ENCODE measurements at places on chromosomes 2 and 18.

DNA sequence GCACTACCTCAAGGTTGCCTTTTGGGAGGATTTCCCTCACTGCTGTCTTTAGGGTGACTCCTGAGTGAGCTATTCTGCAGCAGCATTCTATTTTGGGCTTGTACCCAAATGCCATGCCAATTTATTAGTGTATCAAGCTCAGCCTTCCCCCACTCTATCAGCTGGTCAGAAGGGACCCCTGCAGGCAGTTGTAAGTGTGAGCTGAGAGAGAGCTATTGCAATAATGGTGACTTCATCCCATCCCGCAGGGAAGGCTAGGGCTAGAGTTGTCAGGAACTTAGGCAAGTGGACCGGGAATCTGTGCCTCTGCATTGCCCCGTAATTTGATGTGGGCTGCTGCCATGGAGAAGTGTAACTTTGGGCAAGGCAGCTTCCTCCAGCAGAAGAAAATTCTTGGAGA lies 1.8 kb upstream of the CRYGB start:
- no peak for DNase-seq

GRCh38 chr2:11377928-11378545 lies 33.6 kb upstream of the ROCK2 start:
- DNase-seq: no peak

GRCh38 chr2:74763962-74764428 lies 69.9 kb upstream of the HK2 start:
- DNase-seq: no peak

GRCh38 chr2:105990624-105991023 lies 203.5 kb downstream of the UXS1 start:
- DNase-seq: no peak

DNA sequence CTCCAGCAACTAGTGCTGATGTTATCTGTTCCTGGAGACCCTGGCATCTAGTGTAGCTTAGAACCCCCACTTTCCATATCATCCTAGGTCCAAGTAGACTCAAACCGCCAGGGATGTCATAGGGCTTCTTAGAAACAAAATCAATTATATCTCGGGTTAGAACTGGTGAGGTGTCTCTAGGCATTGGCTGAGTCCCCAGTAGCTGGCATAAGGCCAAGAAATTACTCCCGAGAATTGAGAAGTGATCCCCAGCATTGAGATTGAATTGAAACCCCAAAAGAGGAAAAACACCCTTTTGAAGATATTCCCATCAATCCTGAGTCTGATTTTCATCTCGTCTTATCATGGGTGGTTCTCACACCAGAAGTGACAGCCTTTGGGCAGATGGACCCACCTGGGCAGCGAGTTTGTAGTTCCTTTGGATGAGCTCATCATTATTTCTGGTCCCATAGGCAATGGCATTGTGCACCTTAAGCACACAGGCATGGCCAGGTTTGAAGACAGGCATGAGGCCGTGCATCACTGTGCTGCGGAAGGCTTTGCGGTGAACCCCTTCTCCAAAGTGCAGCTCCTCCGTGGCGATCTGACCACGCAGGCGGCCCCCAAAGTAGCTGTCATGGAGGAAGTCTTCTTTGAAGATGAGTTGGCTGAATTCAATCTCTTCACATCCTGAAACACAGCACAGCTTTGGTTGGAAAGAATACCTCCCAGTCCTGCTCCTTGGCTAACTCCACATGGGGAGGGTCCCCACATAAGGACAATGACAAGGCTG lies 112.2 kb downstream of the ALPK2 start:
- DNase-seq: no peak

DNA sequence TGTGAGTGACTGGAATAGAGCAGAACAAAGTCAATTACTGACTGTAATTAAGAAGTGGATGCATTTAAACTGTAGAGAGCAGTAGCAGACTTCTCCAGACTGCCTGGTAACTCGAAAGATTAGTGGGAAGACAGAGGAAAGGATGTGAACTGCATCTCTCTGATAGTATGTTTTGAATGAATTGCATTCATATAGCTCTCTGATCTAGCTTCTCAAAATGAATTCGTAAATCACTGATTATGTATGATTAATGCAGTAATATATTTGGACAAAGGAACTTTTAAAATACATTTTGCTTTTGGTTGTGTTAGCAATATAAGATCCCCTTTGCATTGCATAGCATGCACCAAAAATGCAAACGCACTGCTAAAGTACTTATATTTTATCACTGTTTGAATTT lies 304.0 kb downstream of the ARHGAP15 start:
- DNase-seq: no peak

GRCh38 chr2:233672886-233673285 lies 1.2 kb downstream of the UGT1A9 start:
- no peak for DNase-seq

GRCh38 chr2:235990344-235990743 lies 177.8 kb downstream of the GBX2 start:
- no peak for DNase-seq

GRCh38 chr2:14693874-14694273 lies 61.4 kb downstream of the LRATD1 start:
- DNase-seq: no peak

DNA sequence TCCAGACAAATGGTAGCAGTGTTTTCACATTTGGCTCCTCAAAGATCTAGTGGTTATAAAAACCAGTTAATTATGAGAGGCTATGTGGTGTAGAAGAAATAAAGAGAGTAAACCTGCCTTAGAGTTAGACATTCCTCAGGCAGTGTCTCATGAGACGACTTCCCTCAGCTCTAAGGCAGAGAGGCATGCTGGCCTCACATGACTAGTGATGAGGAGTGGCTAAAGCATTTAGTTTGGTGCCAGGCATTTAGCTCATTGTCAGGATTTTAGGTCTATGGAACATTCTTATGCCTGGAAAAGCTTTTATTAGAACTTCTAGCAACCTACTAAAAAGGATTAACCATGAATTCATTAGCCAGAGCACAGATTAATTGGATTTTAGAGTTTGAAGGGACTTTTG lies 90.3 kb downstream of the RPRM start:
- no peak for DNase-seq

- no peak for DNase-seq
Measured at GRCh38 chr2:46915281-46915810, at the start of gene MCFD2. MCFD2 (minus strand) TSS chr2:46915806; CDS start chr2:46909171, 6,635 bp downstream.

Data from activated T-cell treated with anti-CD3 and anti-CD28 coated beads for 1 hour (primary cell).